Activated CD8-positive, alpha-beta T cell treated with anti-CD3 and anti-CD28 coated beads for 36 hours (primary cell): ENCODE measurements at places on chromosomes 3 and 15. TPM values are rescaled to one million over a fixed set of nuclear protein-coding genes. Genes with fewer than 3 reads are reported as not detected.
A peak's percentile ranks its signal among the peaks of the same experiment; 100 is the strongest.

The PIF1 gene
- 50.0 TPM for total RNA-seq

The SPSB4 gene
- total RNA-seq, result not detected

The SECISBP2L gene
- total RNA-seq, result 19.6 TPM

The LYZL4 gene
- total RNA-seq, result not detected

The GOLGA8O gene
- 1.1 TPM for total RNA-seq

The PPARG gene
- 0.63 TPM for total RNA-seq

The SNX22 gene
- 1.6 TPM for total RNA-seq

The CAPN7 gene
- total RNA-seq, result 27.5 TPM

The CHRFAM7A gene
- total RNA-seq, result 0.77 TPM

- H3K27me3 ChIP-seq, result no peaks in the 10 kb centered on the region
- H3K4me3 ChIP-seq, result no peak overlapping the region
- no peaks in the 10 kb centered on the region for H3K4me1 ChIP-seq
- H3K27ac ChIP-seq, result no peak overlapping the region
Observed at GRCh38 chr15:66142285-66142684, 111.3 kb downstream of the MEGF11 start.

DNA sequence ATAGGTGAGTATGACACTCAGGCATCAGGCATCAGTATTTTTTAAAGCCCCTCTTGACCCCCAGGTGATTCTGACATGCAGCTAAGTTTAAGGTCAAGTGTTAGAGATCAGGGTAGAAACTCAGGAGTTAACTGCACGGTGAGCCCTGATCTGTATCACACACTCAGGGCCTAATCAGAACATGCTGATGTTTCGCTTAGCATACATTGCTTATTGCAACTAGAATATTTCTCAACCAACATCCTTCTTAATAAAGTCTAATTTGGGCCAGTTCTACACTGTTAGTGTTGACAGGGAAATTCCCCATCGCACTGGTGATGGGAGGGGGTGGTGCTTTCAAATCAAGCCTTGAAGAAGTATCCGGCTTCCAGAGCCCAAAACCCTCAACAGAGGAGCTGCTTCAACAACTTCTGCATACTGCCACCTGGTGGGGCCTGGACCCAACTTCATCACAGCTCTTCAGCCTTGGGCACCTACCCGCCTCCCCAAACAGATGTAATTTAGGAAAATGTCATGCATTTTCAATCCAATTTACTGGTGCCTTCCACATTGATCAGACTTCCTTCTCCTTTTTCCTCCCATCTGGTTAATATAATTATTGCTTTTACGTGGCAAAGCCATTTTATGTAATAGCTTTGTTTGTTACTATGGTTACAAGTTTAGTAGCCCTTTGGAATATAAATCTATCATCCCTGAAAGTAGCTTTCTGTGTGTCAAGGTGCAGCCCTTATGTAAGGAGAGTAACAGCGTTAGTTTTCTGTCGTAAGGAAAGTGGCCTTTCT, 312.2 kb downstream of the RORA start:
- H3K36me3 ChIP-seq, result no peaks in the 10 kb centered on the region
- H3K27ac ChIP-seq, result no peak overlapping the region
- no peak overlapping the region for H3K4me3 ChIP-seq
- peak; percentile 95 for DNase-seq
- no peaks in the 10 kb centered on the region for H3K27me3 ChIP-seq

- no peak for DNase-seq
- H3K36me3 ChIP-seq, result no peaks in the 10 kb centered on the region
- H3K27ac ChIP-seq, result no peak overlapping the region
- no peak overlapping the region for H3K4me3 ChIP-seq
Observed at GRCh38 chr15:46556559-46557379, 921.9 kb downstream of the SQOR start.

- peaks cover 12% of the 10 kb centered on the region for H3K27me3 ChIP-seq
- no peak overlapping the region for H3K4me3 ChIP-seq
- no peak overlapping the region for H3K27ac ChIP-seq
- peaks cover 7% of the 10 kb centered on the region for H3K4me1 ChIP-seq
- H3K36me3 ChIP-seq, result no peaks in the 10 kb centered on the region
Observed at GRCh38 chr15:68755731-68756130, 65.0 kb downstream of the ANP32A start.

DNA sequence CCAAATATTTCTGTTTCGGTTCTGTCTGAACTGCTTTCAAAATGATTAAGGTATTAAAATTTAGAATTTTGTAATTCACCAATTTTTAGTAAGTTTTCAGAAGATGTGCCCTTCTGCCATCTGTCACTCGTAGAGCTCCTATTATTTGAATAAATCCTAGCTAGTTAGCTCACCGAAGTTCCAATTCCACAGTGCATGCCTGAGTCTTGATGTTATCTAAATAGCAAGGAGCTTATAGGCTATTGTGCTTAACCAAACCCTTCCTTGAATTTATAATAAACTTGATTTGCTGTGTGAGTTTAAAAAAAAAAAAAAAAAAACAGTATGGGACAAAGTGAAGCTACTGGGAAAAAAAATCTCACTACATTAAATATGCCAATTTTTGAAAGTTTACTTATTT, 18.7 kb downstream of the ATP13A3 start:
- H3K4me1 ChIP-seq, result peaks cover 43% of the 10 kb centered on the region
- H3K27me3 ChIP-seq, result no peaks in the 10 kb centered on the region
- DNase-seq, result no peak
- no peak overlapping the region for H3K27ac ChIP-seq

DNA sequence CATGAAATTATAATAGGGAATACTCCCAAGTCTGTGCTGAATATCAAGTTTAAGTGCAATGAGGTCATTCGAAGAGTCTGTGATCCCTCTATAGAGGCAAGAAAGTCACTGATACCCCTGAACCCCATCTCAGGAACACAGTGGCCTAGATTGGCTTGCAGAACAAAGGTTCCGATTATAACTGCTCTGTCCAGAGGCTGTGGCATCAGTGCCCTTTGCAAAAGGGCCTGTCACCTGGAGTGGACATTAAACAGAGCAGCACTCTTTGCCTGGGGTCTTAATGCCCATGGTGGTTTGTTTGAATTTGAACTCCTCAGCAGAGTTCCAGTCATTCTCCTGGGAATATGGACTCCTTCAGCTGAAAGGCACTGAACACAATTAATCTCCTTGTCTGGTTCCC, 93.9 kb upstream of the SLCO3A1 start:
- H3K27me3 ChIP-seq, result peaks cover 7% of the 10 kb centered on the region
- H3K27ac ChIP-seq, result no peak overlapping the region
- H3K36me3 ChIP-seq, result no peaks in the 10 kb centered on the region
- no peak overlapping the region for H3K4me3 ChIP-seq

DNA sequence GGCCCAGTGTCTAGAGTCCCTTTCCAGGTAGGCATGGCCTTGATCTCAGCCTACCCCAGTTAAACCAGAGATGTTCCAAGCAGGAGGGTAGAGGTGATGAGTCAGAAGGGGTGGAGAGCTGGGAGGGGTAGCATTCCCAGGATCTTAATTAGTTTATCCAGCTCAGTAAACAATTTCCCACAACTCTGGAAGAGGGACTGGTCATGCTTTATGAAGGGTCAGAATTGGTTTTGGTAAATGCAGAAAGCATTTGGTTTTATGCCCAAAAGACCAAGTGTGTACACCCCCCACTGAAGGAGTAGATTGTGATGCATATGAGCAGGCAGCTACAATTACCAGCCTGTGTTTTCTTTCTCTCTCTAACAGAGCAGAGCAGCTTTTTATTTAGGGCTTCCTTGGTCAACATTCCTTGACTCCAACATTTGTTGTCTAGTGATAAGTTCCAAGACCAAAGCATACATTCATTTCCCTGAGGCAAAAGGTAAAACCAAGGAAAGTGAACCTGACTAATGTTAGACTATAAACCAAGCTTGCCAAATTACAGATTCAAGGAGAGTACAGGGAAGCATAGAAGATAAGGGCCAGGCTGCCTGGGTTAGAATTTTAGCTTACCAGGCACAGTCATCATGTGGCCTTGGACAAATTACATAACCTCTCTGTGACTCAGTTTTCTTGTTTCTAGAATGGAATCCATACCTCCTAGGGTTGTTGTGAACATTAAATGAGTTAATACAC, 17.6 kb downstream of the EXOSC7 start:
- peaks cover 53% of the 10 kb centered on the region for H3K36me3 ChIP-seq

- no peaks in the 10 kb centered on the region for H3K27me3 ChIP-seq
- no peak overlapping the region for H3K27ac ChIP-seq
- no peak overlapping the region for H3K4me3 ChIP-seq
- DNase-seq, result peak; percentile 14
- H3K4me1 ChIP-seq, result peaks cover 13% of the 10 kb centered on the region
- H3K36me3 ChIP-seq, result no peaks in the 10 kb centered on the region
Observed at GRCh38 chr3:194541483-194541882, 54.7 kb upstream of the ATP13A3 start.

GRCh38 chr3:127578802-127579201, 11.7 kb downstream of the TPRA1 start:
- H3K27me3 ChIP-seq, result no peaks in the 10 kb centered on the region
- H3K27ac ChIP-seq, result no peak overlapping the region
- DNase-seq, result no peak
- peaks cover 15% of the 10 kb centered on the region for H3K36me3 ChIP-seq

- no peak overlapping the region for H3K27ac ChIP-seq
- peaks cover 4% of the 10 kb centered on the region for H3K27me3 ChIP-seq
- no peak overlapping the region for H3K4me3 ChIP-seq
- H3K36me3 ChIP-seq, result no peaks in the 10 kb centered on the region
- no peak for DNase-seq
- no peaks in the 10 kb centered on the region for H3K4me1 ChIP-seq
Observed at GRCh38 chr3:123871946-123872345, 12.2 kb downstream of the MYLK start.

- no peak for DNase-seq
- H3K4me1 ChIP-seq, result no peaks in the 10 kb centered on the region
- no peak overlapping the region for H3K27ac ChIP-seq
- no peak overlapping the region for H3K4me3 ChIP-seq
Observed at GRCh38 chr15:32884146-32884545, 166.3 kb downstream of the GREM1 start.

GRCh38 chr3:113585720-113586119, 53.4 kb downstream of the SIDT1 start:
- no peak overlapping the region for H3K27ac ChIP-seq
- no peak for DNase-seq
- peaks cover 5% of the 10 kb centered on the region for H3K4me1 ChIP-seq

GRCh38 chr3:53224536-53224935, 31.3 kb downstream of the TKT start:
- H3K4me3 ChIP-seq, result no peak overlapping the region
- no peak overlapping the region for H3K27ac ChIP-seq
- no peaks in the 10 kb centered on the region for H3K27me3 ChIP-seq
- H3K36me3 ChIP-seq, result peaks cover 39% of the 10 kb centered on the region
- no peak for DNase-seq
- H3K4me1 ChIP-seq, result peaks cover 4% of the 10 kb centered on the region

GRCh38 chr3:35707904-35708303, 68.6 kb downstream of the ARPP21 start:
- no peaks in the 10 kb centered on the region for H3K36me3 ChIP-seq
- no peaks in the 10 kb centered on the region for H3K27me3 ChIP-seq
- H3K4me1 ChIP-seq, result no peaks in the 10 kb centered on the region
- H3K4me3 ChIP-seq, result no peak overlapping the region
- DNase-seq, result no peak
- no peak overlapping the region for H3K27ac ChIP-seq

DNA sequence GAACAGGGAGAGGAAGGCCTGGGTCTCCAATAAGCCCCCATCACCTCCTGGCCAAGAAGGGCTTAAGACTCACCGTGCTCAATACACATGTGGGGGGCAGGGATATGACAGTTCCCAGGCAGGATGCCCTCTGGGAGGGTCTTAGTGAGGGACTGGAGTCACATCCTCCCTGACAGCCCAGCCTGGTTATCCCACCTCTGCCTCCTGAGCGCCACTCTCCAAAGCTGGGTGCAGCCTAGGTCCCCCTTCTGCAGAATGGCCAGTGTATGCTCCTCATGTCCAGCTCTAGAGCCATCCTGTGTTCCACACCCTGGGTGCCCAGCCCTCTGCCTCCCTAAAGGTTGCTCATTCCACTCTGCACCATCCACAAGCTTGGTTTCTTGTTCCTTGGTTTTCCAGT, 1.2 kb upstream of the SHISA5 start:
- peak overlapping the region; percentile 74 for H3K4me3 ChIP-seq
- no peaks in the 10 kb centered on the region for H3K36me3 ChIP-seq
- DNase-seq, result no peak
- H3K27ac ChIP-seq, result peak overlapping the region; percentile 46

DNA sequence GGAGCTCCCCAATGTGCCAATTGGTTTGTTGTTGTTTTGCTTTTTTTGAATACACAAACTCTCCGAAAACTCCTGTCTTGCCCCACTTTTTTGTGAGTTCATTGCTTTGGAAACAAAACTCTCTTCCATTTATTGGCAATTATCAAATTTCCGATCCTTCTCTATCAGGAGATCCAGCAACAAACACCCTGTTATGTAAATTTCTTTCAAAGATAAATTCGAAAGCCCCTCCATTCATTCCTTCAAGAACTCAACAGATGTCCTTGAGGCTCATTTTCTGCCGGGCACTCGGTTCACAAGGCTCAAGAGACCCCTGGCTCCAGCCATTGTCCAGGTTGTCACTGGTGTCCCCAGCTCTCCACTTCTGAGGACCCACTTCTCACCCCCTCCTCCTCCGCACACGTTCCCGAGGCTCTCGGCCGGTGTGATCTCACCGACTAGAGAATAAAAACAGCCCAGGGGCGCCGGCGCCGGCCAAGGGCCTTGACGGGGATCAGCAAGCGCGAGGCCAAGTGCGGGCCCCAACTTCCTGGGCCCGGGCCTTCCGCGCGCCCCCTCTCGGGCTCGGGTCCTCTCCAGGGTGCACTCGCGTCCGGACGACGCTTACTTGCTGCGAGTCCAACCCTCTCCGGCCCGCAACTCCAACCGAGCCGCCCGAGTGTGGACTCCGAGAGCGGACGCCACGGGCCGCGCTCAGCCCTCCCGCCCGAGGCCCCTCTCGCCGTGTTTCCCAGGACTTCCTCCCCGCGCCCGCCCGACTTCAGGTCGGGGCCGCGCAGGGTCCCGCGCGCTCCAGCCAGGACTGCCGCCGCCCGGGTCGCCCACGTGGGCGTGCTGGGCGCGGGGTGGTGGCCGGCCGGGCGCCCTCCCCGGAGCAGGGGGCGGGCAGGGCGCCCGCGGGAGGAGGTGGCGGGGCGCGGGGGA, 533 bp upstream of the SMAD3 start:
- H3K4me1 ChIP-seq, result peaks cover 39% of the 10 kb centered on the region
- H3K27me3 ChIP-seq, result peaks cover 15% of the 10 kb centered on the region
- peak overlapping the region; percentile 8 for H3K27ac ChIP-seq

- H3K27me3 ChIP-seq, result peaks cover 17% of the 10 kb centered on the region
- H3K4me3 ChIP-seq, result no peak overlapping the region
- no peak for DNase-seq
Observed at GRCh38 chr3:158935846-158936245, 134.0 kb downstream of the MFSD1 start.

- H3K4me3 ChIP-seq, result no peak overlapping the region
- DNase-seq, result peak; percentile 14
- peaks cover 11% of the 10 kb centered on the region for H3K27me3 ChIP-seq
- H3K36me3 ChIP-seq, result no peaks in the 10 kb centered on the region
- H3K4me1 ChIP-seq, result no peaks in the 10 kb centered on the region
Observed at GRCh38 chr3:54146506-54147239, 24.3 kb downstream of the CACNA2D3 start.

GRCh38 chr3:61158216-61158615, 93.0 kb downstream of the FHIT start:
- DNase-seq, result no peak
- H3K27me3 ChIP-seq, result no peaks in the 10 kb centered on the region
- H3K4me3 ChIP-seq, result no peak overlapping the region
- no peak overlapping the region for H3K27ac ChIP-seq
- peaks cover 2% of the 10 kb centered on the region for H3K4me1 ChIP-seq

- H3K4me1 ChIP-seq, result no peaks in the 10 kb centered on the region
- no peak for DNase-seq
- no peak overlapping the region for H3K27ac ChIP-seq
Observed at GRCh38 chr3:180762866-180763265, 83.6 kb upstream of the CCDC39 start.
